Stimulated activated CD4-positive, alpha-beta T cell treated with anti-CD3 and anti-CD28 coated beads, Interleukin-12 subunit alpha, Interleukin-12 subunit beta, amount 100 ng/mL, for 48 hours (primary cell): ENCODE measurements at places on chromosomes 5 and 9.
A peak's percentile ranks its signal among the peaks of the same experiment; 100 is the strongest.

GRCh38 chr5:118257066-118257465 is 731.3 kb downstream of the DTWD2 start:
- no peak for DNase-seq

- no peak for DNase-seq
These were observed 6.2 kb downstream of the SEMA4D start for GRCh38 chr9:89491694-89492093.

DNA sequence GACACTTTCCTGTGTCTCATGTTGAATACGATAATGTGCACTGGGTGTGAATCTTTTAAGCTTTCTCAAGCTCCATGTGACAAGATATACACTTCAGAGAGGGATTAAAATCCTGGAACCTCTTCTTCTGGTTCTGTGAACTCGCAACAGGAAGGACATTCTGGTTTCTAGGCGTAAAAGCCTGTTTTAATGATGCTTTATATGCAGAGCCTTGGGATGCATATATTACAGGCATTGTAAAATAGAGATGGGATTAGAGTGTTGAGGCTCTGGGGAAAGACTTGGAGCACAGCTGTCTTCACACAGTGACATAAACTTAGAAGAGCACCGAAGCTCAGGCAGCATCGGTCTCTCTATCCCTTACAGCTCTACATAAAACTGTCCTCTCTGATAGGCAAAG is 107.7 kb upstream of the SV2C start:
- no peak for DNase-seq

- no peak for DNase-seq
These were observed 32.9 kb upstream of the GPR151 start for GRCh38 chr5:146548781-146549449.

- peak; percentile 30 for DNase-seq
These were observed 974 bp downstream of the C9orf40 start for GRCh38 chr9:74951725-74952151.

DNA sequence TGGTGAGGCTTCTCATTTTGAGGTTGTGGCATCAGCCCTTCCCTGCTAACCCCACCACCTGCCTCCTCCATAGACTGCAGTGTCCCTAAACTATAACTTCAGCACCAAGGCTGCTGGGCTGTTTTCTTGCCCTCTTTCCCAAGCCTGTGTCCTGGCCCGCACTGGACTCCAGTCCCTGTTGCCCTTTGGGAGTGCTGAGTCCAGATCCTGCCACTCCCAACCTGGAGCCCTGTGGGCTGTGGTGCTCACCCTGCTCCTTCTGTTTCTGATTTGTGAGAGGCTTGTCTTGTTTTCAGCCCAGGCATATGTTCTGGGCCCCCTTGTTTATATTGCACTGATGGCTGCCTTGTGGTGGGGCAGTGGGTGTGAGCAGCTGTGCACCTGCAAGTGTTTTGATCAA is 39.7 kb upstream of the RNU6ATAC start:
- no peak for DNase-seq

GRCh38 chr5:14063138-14063537 is 80.0 kb upstream of the TRIO start:
- no peak for DNase-seq

GRCh38 chr9:15642369-15642962 is 89.6 kb downstream of the CCDC171 start:
- DNase-seq = no peak

- no peak for DNase-seq
These were observed 10.4 kb upstream of the MIER3 start for GRCh38 chr5:56962286-56962685.
